ENCODE measurements at places on chromosomes 6 and 20.

GRCh38 chr20:56483970-56484369 is 15.5 kb downstream of the RTF2 start:
- DNase-seq, result no peak

DNA sequence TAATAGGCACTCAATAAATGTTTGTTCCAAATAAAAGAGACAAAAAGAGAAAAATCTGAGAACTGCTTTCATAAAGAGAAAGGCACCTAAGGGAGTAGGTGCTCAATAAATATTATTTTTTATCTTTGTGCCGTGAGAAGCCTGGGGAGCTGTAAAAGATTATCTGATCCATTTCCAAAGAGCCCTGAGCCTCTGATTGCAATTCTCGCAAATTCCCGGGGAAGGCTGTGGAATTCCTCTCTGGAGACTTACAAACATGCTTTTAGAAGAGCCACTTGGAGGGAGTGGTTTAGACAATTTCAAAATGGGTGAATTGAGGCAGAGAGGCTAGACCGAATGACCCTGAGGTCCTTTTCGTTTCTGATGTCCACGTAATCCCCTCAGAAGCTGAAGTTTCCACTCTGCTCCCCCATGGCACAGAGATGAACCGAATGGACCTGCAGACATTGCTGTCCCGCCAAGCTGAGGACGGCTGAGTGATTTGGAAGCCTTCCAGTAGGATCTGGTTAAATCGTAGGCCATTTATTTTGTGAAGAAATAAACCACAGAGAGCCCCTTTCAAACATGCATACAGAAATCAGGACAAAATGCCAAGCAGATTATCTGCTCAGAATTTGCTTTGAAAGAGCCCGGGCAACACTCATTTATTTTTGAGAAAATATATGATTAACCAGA is 77.8 kb downstream of the PKHD1 start:
- no peak for DNase-seq

- peak; percentile 33 for DNase-seq
Observed at GRCh38 chr20:38680500-38681306, 43.6 kb upstream of the SLC32A1 start.

GRCh38 chr20:51221791-51222408 is 199.0 kb upstream of the KCNG1 start:
- DNase-seq, result no peak

GRCh38 chr6:97459986-97460385 is 177.0 kb upstream of the MMS22L start:
- DNase-seq, result no peak

- no peak for DNase-seq
Observed at GRCh38 chr20:59411589-59411988, 111.2 kb downstream of the EDN3 start.

GRCh38 chr6:28580475-28580874 is 54.8 kb downstream of the GPX5 start:
- no peak for DNase-seq

DNA sequence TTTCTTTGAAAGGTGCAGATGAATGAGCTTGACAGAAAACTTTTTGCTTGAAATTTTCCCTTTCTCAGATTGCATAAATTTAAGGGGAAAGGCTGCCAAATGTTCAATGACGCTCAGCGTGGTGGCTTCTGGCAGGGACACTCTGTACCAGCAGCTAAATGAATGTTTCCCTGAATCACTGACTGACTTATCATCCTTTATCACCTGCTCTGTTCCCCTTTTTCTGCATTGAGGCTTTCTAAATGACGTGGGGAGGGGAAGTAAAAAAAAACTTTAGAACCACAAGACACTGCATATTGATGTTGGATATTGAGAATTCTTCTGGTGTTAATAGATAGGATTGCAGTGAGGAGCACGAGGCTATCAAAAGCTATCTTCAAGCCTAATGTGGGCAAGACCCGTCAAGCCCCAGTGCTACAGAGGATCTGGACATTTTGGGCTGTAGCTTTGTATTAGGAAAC is 46.9 kb upstream of the ENPP5 start:
- no peak for DNase-seq

- DNase-seq, result no peak
Observed at GRCh38 chr6:37005061-37005810, at the start of gene FGD2. Gene FGD2, plus strand, starts transcription at chr6:37005655. Its CDS starts 163 bp downstream, at chr6:37005818.

- DNase-seq, result no peak
Observed at GRCh38 chr6:36660771-36661471, 17.6 kb upstream of the CDKN1A start.

DNA sequence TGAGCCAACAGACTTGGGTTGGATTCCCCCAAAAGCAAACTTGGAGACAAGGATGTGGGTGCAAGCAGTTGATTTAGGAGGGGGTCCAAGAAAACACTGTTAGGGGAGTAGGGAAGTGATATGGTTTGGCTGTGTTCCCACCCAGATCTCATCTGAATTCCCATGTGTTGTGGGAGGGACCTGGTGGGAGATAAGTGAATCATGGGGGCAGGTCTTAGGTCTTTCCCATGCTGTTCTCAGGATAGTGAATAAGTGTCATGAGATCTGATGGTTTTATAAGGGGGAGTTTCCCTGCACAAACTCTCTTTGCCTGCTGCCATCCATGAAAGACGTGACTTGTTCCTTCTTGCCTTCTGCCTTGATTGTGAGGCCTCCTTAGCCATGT is 542.6 kb downstream of the DHX35 start:
- no peak for DNase-seq

DNA sequence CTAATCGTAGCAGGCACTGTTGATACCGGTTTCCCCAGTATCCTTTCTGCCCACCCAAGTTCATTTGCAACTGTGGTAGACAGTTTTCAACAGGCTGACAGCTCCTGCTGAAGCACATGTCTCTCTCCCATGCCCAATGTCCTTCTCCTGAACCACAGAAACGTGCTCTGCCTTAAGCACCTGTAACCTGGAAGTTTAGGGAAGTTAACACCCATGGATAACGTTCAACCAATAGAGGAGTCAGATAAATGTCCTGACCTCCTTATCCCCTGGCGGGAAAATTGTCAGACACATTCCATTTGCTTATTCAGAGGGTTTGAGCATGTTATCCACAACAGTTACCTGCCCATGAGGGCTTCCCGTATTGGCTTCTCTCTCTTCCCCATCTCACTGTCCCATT is 29.8 kb upstream of the MOCS1 start:
- DNase-seq, result no peak

DNA sequence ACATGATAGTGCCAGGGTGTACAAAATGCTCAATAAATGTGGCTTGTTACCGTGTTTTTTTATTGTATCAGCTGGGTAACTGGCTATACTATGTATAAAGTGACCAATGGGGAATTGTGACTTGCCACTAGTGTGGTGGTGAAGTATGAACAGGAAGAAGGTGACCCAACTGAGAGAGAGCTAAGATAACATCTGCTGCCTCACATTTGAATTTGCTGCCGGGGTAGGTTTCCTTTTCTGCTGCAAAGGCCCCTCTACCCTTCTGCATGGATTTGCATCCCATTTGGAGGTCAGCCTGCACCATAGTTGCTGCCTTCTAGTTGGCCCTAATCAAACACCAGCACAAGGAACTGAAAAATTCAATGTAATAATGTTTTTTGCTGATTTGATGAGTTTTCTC is 24.1 kb downstream of the IL17A start:
- no peak for DNase-seq

DNA sequence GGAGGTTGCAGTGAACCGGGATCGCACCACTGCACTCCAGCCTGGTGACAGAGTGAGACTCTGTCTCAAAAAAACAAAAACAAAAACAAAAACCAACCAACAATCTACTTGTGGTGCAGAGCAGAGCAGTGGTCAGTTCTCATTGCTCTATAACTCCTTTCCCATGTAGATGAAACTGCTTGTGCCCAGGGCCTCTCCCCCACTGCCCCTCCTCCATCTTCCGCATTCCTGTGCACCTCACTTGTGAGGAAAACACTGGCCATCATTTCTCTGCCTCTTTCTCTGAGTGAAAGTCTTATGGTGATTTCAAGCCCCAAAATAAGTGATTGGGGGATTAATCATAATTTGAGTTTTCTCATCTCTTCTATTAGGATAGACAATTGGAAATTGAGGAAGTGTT is 63.9 kb upstream of the GLP1R start:
- no peak for DNase-seq

GRCh38 chr6:45625191-45625664 is 247.5 kb upstream of the SUPT3H start:
- DNase-seq, result no peak

GRCh38 chr6:145453376-145453775 is 281.9 kb downstream of the EPM2A start:
- DNase-seq, result peak; percentile 14

DNA sequence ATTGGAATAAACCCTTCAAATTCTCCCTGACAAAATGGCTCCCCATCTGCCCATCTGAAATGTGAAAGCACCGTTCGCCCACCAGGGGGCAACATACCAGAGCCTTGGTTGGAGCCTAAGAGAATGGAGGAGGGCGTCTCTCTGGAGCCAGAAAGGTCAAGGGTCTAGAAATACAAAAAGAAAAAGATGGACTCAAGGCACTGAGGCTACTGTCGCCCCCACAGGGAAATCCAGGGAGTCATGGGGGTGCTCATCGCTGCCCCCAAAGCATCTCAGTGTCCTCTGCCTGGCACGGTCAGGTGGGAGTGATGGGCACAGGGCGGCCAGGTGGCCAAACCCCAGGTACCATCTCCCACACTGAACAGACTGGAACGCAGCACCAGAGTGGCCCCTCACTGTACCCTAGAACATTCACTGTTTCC is 136.3 kb downstream of the ZMYND8 start:
- DNase-seq, result peak; percentile 71

GRCh38 chr6:16764188-16764950 is 3.1 kb upstream of the ATXN1 start:
- no peak for DNase-seq

DNA sequence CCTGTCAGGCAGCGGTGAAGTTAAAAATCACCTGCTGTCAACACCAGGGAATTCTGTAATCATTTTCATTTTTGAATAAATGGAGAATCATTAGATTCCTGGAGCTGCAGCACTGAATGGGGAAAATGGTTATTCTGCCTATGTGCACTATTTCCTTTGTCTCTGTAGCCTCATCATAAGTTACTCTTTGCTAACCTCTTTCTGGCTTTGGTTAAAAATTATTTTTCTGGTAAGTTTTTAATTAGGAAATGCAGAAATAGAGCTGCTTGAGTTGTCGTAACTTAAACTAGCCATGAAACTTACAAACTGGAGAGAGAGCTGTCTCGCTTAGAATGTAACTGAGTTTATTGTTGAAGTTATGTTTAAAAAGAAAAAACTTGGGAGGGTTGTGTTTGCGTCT is 28.8 kb downstream of the ZFAND3 start:
- no peak for DNase-seq

- DNase-seq, result no peak
Observed at GRCh38 chr6:115891111-115891669, 169.5 kb downstream of the FRK start.

GRCh38 chr6:27772261-27773001 is 139.8 kb downstream of the OR2B2 start:
- peak; percentile 86 for DNase-seq

GRCh38 chr20:62875419-62876361 is 14.1 kb upstream of the TCFL5 start:
- peak; percentile 90 for DNase-seq

DNA sequence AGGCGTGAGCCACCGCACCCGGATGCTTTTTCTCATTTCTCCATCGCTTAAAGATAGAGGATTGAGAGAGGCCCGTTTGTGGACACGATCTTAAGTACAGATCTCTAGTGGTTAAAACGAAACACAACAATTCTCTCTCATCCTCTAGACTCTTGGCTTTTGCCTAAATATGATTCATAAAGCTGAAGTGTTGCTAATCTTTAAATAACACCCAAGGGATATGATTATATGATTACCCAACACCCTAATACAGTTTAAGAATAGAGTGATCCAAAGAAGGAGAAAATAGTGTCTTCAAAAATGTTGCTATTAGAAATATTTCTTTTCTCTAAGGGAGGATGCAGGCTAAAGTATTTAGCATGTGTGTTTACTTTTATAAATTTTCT is 50.4 kb downstream of the MTHFD1L start:
- no peak for DNase-seq

- DNase-seq, result no peak
Observed at GRCh38 chr6:4472222-4472621, 304.0 kb upstream of the CDYL start.

DNA sequence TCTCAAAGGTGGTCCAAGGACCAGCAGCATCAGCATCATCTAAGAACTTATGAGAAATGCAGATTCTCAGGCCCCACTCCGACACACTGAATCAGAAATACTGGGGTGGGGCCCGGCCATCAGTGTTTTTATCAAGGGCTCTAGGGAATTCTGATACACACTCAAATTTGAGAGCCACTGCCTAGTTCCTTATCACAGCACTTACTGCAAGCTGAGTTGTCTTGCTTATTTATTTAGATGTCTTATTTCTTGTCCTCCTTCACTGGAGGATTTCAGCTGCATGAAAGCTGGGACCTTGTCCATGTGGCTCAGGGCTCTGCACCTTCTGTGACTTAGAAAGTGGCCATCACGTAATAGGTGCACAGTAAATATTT is 139.4 kb upstream of the RREB1 start:
- DNase-seq, result no peak

- DNase-seq, result peak; percentile 43
Observed at GRCh38 chr20:35511814-35512420, 17.5 kb downstream of the C20orf173 start.

DNA sequence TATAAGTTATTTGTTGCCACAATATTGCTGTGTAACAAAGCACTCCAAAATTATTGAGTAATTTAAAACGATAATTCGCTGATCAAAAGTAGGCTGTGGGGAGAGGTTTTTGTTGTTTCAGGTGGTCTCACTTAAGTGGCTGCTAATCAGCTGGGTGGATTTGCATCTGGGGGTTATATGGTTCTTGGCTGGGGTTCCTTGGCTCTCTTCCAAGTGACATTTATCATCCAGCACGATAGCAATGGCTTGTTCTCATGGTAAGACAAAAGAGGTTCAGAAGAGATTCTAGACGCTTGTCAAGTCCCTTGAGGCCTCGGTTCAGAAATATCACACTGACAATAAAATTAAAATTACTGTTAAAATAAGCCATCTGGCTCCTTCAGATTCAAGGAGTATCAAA is 1648.8 kb downstream of the GRIK2 start:
- no peak for DNase-seq
